ENCODE measurements at places on chromosomes 1 and 21.

DNA sequence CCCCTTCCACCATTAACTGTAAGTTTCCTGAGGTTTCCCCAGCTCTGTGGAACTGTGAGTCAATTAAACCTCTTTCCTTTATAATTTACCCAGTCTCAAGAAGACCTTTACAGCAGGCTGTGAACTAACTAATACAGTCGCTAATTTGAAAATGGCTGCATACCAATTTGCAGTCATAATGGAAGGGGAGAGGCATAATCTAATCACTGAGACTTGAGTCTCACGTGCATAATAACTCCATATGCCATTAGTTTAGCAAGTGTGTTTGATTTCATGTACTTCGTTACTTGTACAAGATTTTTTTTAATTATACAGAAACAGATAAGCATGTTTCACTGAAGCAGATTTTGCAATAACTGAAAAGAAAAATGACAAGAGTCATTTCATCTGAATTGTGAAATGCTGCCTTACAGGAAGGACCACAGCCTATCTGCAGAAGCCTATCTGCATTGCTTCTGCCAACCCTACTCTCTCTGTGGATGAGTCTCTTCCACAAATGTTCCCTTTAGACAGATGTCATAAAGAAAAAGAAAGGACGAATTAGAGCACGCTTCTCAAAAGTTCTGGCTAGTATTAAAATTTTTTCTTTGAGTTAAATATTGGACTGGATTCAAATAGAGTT lies 99.1 kb downstream of the PTGER3 start:
- DNase-seq, result no peak

- no peak for DNase-seq
Measured at GRCh38 chr1:221444346-221444745, 297.5 kb downstream of the DUSP10 start.

- no peak for DNase-seq
Measured at GRCh38 chr1:9073143-9073542, 3.7 kb upstream of the SLC2A5 start.

- no peak for DNase-seq
Measured at GRCh38 chr1:246113555-246114095, 393.5 kb downstream of the SMYD3 start.

- no peak for DNase-seq
Measured at GRCh38 chr1:80731241-80731894, 1069.4 kb upstream of the ADGRL2 start.

- DNase-seq, result no peak
Measured at GRCh38 chr1:21089299-21089698, 87.4 kb downstream of the EIF4G3 start.

DNA sequence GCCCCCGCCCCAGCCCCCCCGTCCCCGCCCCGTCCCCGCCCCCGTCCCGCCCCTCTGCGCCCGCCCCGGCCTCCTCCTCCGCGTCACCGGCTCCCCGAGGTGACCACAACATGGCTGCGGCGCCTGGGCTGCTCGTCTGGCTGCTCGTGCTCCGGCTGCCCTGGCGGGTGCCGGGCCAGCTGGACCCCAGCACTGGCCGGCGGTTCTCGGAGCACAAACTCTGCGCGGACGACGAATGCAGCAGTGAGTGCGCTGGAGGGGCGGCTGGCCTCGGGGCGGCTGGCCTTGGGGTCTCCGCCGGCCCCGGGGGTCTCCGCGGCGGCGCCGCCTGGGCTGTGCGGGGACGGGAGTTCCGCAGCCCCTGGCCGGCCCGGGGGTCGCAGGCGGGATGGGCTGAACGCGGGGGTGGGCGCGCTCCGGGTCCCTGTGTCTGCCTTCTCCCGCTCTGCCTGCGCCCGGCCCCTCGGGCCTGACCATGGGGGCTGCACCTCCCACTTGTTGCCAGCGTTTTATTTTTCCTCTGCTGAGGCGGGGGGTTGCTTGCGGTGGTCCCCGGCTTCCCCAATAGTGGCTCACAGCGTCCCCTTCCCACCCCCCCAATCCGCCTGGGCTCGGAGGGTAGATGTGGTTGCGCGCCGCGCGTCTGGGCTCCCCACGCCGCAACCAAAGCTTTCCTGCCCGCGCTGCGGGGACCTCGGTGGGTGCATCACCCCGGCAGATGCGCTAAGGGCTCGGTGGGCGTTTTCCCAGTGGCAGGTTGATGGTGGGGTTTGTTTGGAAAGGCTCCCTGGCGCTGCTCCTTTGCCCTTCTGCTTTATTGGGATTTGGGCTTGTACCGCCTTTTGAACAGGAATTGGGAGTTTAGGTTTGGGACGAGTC lies at the start of gene MIA3:
TSS of gene MIA3 (plus strand) at position 97 of the 879 bp plus-strand sequence. CDS start at position 111, 14 bp downstream.
- DNase-seq, result peak; percentile 76

DNA sequence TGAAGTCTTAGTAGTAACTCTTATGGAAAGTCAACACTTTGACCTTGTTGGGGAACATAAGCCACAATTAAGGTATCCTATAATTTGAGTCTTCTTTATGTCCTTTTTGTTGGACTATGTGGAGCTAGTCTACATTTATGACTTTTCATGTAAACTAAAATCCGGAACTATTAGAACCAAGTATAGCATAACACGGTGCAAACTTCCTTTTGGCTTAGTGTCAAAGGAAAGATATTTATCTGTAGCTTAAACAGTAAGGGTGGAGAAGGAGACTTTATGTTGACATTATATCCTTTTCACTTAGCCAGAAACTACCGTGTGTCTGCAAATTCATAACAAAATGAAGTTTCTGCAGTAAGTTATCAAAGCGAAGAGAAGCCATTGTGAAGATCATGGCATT lies 7.3 kb downstream of the UAP1 start:
- no peak for DNase-seq

DNA sequence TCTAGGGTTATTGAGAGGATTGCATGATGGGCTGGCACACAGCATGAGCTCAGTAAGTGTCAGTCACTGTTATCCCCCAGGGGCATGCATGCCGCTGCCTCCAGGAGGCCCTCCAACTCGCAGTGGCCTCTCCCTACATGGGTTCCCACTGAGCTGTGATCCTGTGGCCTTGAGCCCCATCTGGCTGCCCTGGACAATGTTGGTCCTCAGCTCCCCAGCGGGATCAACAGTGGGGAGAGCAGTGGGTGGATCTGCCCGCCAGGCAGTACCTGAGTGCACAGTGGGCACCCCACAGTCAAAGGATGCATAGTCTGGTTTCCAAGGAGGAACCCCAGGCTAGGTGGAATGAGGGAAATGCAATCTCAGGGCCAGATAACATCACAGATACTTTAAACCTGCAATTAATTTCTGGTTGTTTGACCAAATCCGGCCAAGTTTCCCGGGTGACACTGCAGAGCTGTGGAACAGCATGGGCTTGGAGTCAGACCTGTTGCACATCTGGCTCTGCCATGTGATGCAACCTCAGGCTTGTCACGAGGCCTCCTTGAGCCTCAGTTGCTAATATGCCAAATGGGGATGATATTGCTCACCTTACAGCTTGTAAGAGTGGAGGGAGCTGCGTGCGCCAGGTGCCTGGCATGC lies 9.3 kb downstream of the PADI3 start:
- DNase-seq, result no peak

DNA sequence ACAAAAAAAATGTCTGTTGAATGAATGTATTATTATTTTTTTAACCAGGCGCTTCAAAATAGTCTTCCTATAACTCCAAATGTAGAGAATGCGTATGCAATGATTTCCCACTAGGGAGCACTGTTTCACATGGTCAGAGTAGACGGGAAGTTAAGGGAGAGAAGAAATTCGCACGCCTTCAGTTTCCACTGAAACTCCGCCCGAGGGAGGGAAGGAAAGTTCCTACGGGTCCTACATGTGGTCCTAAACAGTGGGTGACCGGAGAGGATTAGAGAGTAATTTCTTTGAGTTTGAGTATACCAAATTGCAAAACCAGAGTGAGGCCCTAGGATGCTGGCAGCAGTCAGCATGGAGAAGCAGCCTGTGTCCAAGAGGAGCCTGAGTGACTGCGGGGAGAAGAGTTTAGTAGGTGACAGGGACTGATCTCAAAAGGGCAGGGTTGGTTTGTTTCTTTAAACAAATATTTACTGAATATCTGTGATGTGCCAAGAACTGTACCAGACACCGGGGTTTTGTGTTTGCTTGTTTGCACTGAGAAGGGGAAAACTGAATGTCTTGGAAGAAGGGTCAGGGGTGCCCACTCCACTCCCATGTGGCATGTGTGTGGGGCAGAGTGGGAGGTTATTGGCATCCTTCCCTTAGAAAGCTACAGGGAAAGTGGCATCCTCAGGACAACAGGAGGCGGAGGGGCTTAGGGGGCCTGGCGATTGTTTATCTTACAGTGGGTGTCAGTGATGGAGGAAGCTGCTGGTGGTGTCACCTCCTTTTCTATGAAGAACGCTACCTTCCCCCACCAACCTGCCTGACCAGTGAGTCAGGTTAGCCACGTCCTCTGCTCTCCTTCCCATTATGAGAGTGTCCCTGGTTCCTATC lies 22.8 kb downstream of the RNU5D-1 start:
- peak; percentile 40 for DNase-seq

DNA sequence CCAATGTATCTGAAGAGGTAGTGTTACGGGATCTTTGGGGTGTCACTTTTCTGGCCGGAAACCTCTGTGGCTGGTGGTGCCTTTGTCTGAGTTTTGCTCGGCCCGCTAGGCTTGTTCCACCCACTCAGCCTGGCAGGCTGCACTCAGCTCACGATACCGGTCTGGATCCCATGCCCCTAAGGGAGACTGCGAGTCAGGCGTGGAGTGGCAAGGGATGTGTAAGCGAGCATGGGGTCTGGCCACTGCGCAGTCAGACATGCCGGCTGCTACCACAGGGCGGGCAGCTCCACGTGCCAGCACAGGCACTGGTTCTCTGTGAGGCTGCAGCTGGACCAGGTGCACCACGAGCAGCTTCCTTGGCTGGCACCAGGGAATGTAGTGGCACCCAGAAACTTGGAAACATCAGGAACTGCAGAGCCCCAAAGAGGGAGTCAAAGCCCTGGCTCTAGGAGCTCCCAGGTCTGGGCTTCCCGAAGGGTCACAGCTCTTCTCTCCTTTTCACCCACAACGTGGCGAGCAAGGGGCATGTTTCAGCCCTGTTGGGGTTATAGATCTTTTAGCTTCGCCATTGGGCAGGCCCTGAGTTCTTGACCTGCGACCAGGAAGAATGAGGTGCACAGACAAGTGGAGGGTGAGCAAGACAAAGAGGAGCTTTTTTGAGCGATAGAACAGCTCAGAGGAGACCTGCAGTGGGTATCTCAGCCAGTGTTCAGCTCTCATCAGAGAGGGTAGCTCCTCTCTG lies 23.8 kb upstream of the LRRC8C start:
- no peak for DNase-seq

GRCh38 chr1:226590614-226591013 lies 42.0 kb downstream of the STUM start:
- no peak for DNase-seq

GRCh38 chr1:235015291-235015985 lies 113.2 kb downstream of the TOMM20 start:
- DNase-seq, result no peak

DNA sequence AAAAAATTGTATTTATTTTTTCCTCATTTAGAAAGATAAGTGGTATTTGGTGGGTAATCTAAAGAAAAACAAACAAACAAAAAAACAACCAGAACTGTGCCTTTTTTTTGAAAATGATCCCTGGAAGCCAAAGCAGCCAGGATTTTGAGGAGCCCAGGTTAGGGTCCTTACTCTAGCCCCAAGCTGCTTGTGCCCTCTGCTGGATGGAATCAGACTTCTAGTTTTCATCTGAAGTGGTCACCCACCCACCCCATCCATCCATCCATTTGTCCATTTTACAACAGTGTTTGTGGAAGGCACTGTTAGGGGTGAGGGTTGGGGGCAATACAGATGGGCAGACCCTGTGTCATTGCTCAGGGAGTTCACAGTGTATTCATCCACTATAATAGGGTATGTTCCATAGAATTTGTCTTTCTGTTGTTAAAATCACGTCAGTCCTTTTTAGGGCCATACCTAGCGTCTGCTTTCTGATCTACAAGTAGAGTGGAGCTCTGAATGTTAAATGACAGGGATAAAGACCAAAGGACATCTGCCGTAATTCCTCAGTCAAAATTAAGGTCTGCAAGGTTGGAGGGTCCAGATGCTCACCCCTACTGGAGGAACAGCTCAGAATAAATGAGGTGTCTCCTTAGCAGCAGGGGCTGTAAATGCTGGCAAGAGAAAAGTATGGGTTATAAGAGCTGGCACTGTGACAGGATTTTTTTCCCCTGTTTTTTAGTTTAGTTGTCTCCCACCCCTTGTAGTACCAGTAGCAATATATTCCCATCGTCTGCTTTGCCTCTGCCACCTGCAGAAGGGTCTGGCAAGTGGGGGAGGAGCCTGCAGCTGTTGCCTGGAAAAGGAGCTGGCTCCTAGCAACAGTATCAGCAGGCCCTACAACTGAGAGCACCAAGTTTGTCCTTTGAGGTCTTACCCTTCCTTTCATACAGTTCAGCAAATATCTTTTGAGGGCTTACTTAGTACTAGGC lies 3.2 kb downstream of the LRRC42 start:
- DNase-seq, result peak; percentile 44

- DNase-seq, result no peak
Measured at GRCh38 chr1:85203573-85204171, 2.9 kb upstream of the SYDE2 start.

- no peak for DNase-seq
Measured at GRCh38 chr1:207960346-207960745, 49.4 kb upstream of the CD34 start.

GRCh38 chr1:212473729-212474128 lies 41.0 kb downstream of the NENF start:
- no peak for DNase-seq

GRCh38 chr21:31917108-31917507 lies 44.3 kb downstream of the HUNK start:
- DNase-seq, result no peak

- no peak for DNase-seq
Measured at GRCh38 chr1:59017501-59018231, 233.8 kb upstream of the JUN start.

DNA sequence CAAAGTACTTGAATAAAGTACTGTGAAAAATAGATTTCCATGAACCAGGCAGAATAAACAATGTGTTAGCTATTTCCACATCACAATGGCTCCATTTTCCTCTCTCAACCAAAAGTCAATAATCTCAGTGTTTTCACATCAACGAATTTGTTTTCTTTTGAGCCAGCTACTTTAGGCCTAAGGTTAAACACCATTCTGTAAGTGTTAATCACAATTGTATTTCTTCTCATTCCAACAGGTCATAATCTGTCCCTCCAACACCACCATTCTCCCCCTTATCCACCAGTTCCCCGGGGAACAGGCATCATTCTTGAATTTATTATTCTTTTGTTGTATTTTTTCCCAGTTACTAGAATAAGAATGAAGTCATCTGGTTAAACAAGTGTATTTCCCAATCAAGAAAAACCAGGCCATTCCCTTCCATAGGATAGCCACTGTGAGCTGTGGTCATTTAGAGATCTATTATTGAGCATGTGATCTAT lies 66.2 kb upstream of the PALMD start:
- DNase-seq, result no peak

All from WTC11 (cell line).